ENCODE measurements at places on chromosomes 1 and 21.
A peak's percentile ranks its signal among the peaks of the same experiment; 100 is the strongest.

- H3K4me1 ChIP-seq, result no peaks in the 10 kb centered on the region
- no peak for DNase-seq
- no peaks in the 10 kb centered on the region for H3K36me3 ChIP-seq
Measured at GRCh38 chr1:223462047-223462630, 68.9 kb downstream of the CCDC185 start.

GRCh38 chr1:41784531-41785274 lies 134.0 kb downstream of the HIVEP3 start:
- H3K4me3 ChIP-seq, result no peak overlapping the region
- peaks cover 25% of the 10 kb centered on the region for H3K4me1 ChIP-seq
- H3K27me3 ChIP-seq, result no peaks in the 10 kb centered on the region
- DNase-seq, result peak; percentile 40
- no peak overlapping the region for H3K27ac ChIP-seq

- H3K27me3 ChIP-seq, result no peaks in the 10 kb centered on the region
- H3K4me3 ChIP-seq, result no peak overlapping the region
- H3K27ac ChIP-seq, result no peak overlapping the region
Measured at GRCh38 chr1:119829625-119830024, 18.4 kb upstream of the REG4 start.

DNA sequence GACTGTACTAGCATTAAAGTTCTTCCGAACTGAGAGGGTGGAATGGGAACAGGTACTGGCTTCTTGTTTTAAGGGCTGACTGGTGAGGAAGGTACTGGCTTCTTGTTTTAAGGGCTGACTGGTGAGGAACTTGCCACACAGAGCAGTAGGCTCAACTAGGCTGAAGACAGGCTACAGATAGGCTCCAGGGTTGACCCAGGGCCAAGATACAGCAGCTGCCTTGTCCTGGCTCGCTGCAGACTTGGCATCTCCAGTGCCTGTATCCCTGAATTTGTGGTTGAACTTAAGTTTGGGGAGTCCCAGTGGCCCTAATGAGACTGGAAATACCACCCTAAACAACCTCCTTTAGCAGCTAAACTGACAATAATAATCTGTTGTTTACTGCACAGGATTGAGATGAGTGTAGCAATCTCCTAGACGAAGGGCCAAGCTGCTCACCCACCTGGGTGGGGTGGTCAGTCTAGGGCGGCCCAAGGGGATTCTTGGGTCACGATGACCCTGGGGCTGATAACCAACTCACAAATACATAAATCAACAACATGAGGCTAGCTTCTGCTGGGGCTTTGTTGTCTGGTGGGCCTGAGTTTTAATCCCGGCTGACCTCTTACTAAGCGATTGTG lies 227.1 kb downstream of the DISC1 start:
- DNase-seq, result no peak
- no peaks in the 10 kb centered on the region for H3K4me1 ChIP-seq
- H3K36me3 ChIP-seq, result no peaks in the 10 kb centered on the region
- no peaks in the 10 kb centered on the region for H3K27me3 ChIP-seq
- H3K27ac ChIP-seq, result no peak overlapping the region

GRCh38 chr1:173330149-173330951 lies 123.2 kb upstream of the TNFSF4 start:
- H3K36me3 ChIP-seq, result no peaks in the 10 kb centered on the region
- no peak overlapping the region for H3K4me3 ChIP-seq
- no peaks in the 10 kb centered on the region for H3K27me3 ChIP-seq

DNA sequence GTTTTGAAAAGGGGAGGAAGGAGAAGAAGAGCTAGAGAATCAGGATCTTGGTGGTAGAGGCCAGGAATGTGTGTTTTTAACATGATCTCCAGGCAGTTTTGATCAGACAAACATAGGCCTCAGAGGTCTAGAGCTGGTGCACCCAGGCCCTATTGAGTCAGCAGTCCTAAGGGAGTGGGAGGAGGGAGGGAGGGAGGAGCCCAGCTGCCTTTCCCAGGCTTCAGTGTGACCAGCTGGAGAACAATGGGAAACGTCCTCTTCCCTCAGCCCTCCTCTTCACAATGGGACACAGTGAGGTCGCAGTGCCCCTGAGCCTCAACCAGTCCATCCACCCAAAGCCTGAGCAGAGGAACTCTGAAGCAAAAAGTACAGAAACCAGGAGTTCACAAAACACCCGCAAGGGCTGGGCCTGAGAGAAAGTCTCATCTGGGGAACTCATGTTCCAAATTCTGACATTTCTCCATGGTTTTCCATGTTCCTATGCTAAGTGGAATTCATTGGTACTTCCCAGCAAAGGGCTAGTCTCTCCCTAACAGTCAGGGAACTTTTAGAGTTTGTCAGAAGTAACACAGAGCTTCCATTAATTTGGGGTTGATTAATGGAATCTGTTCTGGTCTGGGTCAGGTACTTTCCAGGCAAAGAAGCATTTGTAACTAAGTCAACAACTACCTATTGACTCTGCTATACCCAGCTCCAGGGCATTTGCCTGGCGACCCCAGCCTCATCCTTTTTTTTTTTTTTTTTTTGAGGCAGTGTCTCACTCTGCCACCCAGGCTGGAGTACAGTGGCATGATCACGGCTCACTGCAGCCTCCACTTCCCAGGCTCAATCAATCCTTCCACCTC lies 37.5 kb downstream of the ELAPOR1 start:
- peak; percentile 80 for DNase-seq
- H3K27ac ChIP-seq, result no peak overlapping the region
- no peaks in the 10 kb centered on the region for H3K27me3 ChIP-seq

GRCh38 chr1:245969283-245969682 lies 537.8 kb downstream of the SMYD3 start:
- peak overlapping the region; percentile 11 for H3K4me3 ChIP-seq
- H3K4me1 ChIP-seq, result peaks cover 33% of the 10 kb centered on the region
- H3K27ac ChIP-seq, result peak overlapping the region; percentile 48
- no peaks in the 10 kb centered on the region for H3K27me3 ChIP-seq

DNA sequence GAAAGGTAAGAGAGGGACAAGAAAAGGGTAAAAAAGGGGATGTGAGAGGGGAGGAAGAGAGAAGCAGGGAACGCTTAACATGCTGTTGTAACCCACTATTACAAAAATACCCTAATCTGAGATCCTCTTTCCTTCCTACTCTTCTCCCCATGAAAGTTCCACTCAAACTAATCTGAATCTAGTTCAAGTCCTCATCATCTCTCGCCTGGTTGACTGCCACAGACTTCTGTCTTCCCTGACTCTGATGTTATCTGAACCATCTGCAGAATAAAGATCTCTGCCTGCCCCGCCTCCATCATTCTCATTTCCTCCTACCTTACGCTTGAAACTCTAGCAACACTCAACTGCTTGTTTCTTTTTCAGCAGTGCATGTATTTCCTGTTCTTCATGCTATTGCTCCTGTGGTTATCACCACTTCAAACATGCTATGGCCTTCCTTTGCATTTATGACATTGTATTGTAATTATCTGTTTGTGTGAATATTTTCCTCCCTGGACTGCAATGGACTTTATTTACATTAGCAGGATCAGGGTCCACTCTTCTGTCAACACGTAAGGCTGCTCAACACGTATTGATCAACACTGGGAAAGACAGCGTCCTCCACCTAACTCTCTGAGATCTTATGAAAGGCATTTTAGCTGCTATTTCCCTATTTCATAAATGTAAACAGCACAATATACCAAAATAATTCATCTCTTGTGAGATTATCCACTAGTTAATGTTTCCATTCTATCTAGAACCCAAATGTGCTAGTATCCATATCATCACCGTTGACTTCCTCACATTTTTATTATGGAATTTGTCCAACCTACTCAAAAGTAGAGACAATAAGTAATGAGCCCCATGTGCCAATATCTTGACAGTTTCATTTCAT lies 215.5 kb upstream of the USP25 start:
- no peaks in the 10 kb centered on the region for H3K27me3 ChIP-seq
- no peak overlapping the region for H3K27ac ChIP-seq
- H3K4me3 ChIP-seq, result no peak overlapping the region
- DNase-seq, result no peak

DNA sequence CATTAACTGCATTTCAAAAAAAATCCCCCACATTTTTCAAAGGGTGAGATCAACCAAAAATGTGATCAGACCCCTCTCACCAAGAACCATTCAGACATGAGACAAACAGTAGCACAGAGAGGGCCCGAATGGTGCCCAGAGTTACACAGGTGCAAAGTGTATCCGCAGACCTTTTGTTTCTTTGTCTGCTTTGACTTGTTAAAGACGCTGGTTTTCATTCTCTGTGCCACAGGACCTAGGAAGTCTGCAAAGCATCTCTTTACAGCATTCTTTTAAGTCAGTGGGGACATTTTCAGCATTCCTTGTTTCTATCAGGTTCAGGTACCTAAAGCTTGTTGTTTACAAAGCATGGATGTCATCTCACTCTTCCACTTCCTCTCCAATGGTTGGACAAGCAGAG lies 87.2 kb upstream of the MAP1LC3C start:
- no peak overlapping the region for H3K4me3 ChIP-seq
- no peaks in the 10 kb centered on the region for H3K36me3 ChIP-seq
- no peak overlapping the region for H3K27ac ChIP-seq
- 0 out of 2 replicates have a peak, but pooled peaks cover 3% of the 10 kb centered on the region for H3K27me3 ChIP-seq
- DNase-seq, result no peak

DNA sequence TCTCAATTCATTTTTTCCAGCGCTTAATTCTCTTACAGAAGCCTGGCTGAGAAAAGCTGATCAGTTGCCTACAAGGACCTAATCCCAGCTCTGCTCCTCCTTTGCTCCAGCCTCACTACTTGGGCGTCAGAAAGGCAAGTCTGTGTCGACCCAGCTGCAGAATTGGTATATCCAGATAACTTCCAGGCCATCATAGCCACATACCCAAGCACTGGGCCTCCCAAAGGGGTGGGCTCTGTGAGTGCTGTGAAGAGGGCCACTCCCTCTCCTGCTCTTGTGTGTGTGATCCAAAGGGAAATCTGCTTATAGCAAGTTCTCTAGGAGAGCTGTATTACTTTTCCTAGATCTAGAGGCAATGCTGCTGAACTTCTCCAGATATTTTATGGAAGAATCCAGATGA lies 18.1 kb downstream of the LMOD1 start:
- H3K27ac ChIP-seq, result no peak overlapping the region
- no peaks in the 10 kb centered on the region for H3K27me3 ChIP-seq
- no peaks in the 10 kb centered on the region for H3K4me1 ChIP-seq
- no peak overlapping the region for H3K4me3 ChIP-seq
- no peaks in the 10 kb centered on the region for H3K36me3 ChIP-seq

- H3K4me3 ChIP-seq, result peak overlapping the region; percentile 78
- peaks cover 10% of the 10 kb centered on the region for H3K4me1 ChIP-seq
- peak; percentile 85 for DNase-seq
- no peaks in the 10 kb centered on the region for H3K27me3 ChIP-seq
- no peaks in the 10 kb centered on the region for H3K36me3 ChIP-seq
Measured at GRCh38 chr1:924656-925560, 1.2 kb downstream of the SAMD11 start.

DNA sequence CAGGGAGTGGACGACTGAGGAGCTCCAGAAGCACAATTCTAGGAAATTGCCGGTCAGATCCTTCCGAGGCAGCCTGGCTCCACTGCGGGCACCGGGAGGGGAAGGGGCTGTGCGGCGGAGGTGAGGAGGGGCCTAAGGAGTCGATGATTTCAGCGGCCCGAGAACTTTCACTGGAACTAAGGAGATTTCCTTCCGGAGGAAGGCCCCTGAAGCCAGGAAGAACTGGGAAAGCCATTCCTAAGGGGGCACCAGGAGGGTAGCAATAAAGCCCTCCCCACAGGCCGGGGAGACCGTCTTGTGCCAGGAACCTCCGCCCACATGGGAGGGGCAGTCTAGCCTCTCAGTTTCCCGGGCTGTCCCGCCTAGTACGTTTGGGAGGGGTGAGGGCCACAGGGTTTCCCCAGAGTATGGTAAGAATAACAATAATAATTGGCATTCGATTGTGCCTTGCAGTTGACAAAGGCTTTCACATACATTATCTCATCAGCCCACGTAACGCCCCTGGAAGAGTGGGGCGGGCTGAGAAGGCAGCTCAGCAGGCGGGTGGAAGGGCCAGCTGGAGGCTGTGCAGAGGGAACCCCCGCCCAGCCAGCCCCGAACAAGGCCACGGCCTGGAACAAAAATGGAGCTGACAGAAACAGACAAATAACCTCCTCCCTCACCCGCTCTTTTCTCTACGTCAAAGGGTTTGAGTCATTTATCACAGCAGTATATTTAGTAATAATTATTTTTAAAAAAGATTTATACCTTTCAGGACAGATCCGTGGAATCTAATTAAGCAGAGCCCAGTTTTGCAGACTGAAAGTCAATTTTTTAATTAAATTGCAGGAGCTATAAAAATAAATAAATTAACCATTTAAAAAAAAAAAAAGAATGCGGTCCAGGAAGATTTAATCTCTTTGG lies 19.8 kb downstream of the NPR1 start:
- peaks cover 32% of the 10 kb centered on the region for H3K4me1 ChIP-seq
- H3K27ac ChIP-seq, result peak overlapping the region; percentile 77
- H3K4me3 ChIP-seq, result no peak overlapping the region
- peak; percentile 63 for DNase-seq
- H3K27me3 ChIP-seq, result no peaks in the 10 kb centered on the region
- no peaks in the 10 kb centered on the region for H3K36me3 ChIP-seq

GRCh38 chr1:13733711-13734110 lies 33.7 kb downstream of the PRDM2 start:
- peaks cover 20% of the 10 kb centered on the region for H3K4me1 ChIP-seq
- H3K27me3 ChIP-seq, result no peaks in the 10 kb centered on the region
- DNase-seq, result peak; percentile 41
- H3K4me3 ChIP-seq, result no peak overlapping the region
- peak overlapping the region; percentile 28 for H3K27ac ChIP-seq

DNA sequence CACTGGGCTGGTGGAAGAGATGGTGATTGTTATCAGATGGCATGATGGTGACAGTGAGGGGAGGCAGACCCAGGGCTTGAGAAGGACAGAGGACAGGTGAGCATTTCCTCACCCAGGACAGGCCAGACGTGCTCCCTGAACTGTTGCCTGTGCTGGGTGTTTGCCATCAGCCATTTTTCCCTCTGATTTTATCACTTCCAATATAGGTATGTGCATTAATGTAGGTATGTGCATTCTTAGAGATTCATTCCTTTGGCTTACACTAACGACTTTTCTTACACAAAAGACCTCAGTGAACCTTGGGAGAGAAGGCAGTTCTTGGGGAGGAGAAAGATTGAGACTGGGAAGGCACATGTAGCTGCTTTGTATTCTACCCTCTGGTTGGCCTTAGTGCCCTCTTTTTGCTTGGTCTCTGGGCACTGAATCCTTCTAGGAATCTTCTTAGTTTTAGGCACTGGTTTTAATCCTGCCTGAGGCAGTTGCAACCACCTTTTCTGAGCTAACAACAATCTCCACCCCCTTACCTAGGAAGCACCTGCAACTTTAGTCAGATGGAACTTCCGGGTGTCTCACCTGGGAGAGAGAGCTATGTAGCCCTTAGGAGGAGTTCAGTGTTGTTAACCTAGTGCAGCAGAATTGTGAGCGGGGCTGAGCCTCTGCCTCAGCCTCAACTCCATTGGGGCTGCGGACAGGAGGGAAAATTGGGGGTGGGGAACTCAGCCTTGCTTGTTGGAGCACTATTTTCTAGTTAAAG lies 30.9 kb downstream of the C1orf116 start:
- no peaks in the 10 kb centered on the region for H3K36me3 ChIP-seq
- no peaks in the 10 kb centered on the region for H3K27me3 ChIP-seq
- DNase-seq, result no peak
- H3K4me3 ChIP-seq, result no peak overlapping the region

All from GM23248 (cell line).